ENCODE measurements at places on chromosomes 2 and 18.

DNA sequence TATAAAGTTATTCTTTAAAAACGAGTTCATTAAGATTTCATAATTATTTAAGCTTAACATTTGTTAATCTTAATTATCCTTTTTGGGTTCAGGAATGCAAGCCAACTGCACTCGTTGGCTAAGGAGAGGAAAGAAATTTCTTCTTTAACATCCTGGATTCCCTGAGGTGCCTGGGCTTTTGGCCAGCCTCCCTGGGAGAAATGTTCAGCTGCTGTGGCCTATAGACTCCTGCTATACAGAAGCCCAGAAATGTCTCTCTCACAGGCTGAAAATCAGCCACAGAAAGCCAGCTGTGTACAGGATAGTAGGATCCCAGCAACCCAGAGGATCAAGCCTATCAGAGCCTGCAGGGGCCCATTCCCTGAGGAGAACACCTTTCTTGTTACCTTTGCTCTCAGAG is 430.3 kb downstream of the XIRP2 start:
- no peak for DNase-seq

- DNase-seq, result peak; percentile 32
These were observed 76.9 kb downstream of the USP40 start for GRCh38 chr2:233489666-233490065.

GRCh38 chr2:29920631-29921559 is 491 bp downstream of the ALK start:
- no peak for DNase-seq

- no peak for DNase-seq
These were observed 2.9 kb upstream of the TNP1 start for GRCh38 chr2:216862628-216863398.

- no peak for DNase-seq
These were observed 28.1 kb upstream of the TMEM177 start for GRCh38 chr2:119650846-119651370.

DNA sequence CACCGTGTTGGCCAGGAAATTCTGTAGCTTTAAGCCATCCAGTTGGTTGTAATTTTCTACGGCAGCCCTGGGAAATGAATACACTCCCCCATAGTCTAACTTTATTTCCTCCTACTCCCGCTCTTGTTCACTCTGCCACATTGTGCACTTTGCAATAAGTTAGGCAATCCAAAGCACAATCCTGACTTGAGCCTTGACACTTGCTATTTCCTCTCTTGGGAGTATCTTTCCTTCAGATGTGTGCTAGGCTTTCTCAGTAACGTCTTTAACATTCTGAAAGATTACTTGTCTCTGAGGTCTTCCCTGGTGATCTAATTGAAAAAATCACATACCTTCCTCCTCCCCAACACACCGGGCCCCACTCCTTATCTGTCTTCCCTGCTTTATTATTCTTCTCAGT is 65.9 kb upstream of the RAB27B start:
- no peak for DNase-seq

GRCh38 chr2:191150230-191150599 is 579 bp downstream of the STAT4 start:
- no peak for DNase-seq

Measured in hippocampal formation (tissue), 2 donors.